SJCRH30 (cell line): ENCODE measurements at places on chromosomes 6 and 20. TPM values are rescaled to one million over a fixed set of nuclear protein-coding genes. Genes with fewer than 3 reads are reported as not detected.
A peak's percentile ranks its signal among the peaks of the same experiment; 100 is the strongest.

- DNase-seq, result peak; percentile 47
These were observed 8.8 kb upstream of the RSPH3 start for GRCh38 chr6:159008656-159009288.

DNA sequence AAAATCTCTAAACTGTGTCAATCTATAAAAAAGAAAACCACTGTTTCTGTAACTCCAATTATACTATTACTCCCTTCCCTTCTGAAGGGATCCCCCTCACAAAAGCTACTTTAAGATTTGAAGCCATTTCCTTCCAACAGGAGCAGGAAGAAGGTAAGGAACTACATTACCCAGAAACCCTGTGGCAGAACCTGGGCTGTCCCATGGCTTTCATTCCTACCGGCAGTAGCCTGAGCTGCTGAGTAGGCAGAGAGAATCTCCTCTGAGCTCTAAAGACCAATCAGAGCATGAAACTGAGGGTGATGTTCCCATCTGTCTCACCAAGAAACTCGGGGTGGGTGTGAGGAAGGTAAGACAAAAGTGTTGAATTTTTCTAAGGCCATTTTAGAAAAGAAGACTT lies 108.0 kb upstream of the LRFN2 start:
- no peak for DNase-seq

WFDC10B gene
- not detected in 2 replicates for total RNA-seq

GRCh38 chr6:108451816-108452215 lies 108.9 kb upstream of the FOXO3 start:
- no peak for DNase-seq

DNA sequence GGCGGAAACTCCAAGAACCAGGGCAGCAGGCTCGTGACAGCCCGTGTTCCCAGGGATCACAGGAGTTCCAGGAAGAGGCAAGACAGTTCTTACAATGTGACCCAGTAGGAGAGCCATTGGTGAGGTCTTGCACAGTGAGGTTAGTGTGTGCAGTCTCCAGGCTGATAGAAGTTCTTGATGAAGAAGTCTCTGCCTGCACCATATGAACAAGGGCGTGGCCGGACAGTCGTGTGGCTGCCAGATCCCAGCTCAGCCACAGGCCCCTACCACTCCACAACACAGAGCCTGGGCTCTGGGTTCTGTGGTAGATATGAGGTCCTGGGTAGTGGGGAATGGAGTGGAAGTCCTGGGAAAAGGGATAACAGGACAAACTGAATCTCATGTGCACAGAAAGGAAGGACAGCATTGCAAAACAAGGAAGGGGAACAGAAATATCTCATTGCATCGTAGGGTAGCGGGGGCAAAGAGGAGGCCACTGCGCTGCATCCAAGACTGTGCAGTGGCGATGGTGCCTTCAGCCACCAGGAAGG lies 65.2 kb downstream of the STX11 start:
- DNase-seq, result peak; percentile 68

DNA sequence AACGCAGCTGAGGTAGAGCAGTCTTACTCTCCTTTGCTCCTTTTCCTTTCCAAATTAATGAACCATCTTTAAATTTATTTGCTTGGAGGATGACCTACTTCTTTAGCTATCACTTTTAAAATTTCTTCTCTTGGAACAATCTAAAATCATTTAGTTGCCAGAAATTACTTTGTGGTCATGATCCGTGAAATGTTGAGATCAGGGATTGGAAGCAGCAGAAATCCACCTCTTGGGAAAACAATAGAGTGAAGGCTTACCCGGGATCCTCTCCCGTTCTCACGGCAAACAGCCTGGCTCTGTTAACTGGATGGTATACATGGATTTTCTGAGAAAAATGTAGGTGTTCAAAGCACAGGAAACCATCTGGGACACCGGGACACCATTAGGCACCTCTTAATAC lies 7.7 kb downstream of the AKAP12 start:
- no peak for DNase-seq

GRCh38 chr20:40414843-40415615 lies 274.0 kb downstream of the MAFB start:
- DNase-seq, result no peak

- DNase-seq, result no peak
These were observed 99.2 kb upstream of the RREB1 start for GRCh38 chr6:7008451-7008988.

IMPG1 gene
- 0.25 and 0.65 TPM in 2 replicates for total RNA-seq

GRCh38 chr6:12286373-12287110 lies 3.6 kb upstream of the EDN1 start:
- no peak for DNase-seq

GRCh38 chr20:14055127-14055742 lies 59.9 kb downstream of the MACROD2 start:
- DNase-seq, result peak; percentile 32

DNA sequence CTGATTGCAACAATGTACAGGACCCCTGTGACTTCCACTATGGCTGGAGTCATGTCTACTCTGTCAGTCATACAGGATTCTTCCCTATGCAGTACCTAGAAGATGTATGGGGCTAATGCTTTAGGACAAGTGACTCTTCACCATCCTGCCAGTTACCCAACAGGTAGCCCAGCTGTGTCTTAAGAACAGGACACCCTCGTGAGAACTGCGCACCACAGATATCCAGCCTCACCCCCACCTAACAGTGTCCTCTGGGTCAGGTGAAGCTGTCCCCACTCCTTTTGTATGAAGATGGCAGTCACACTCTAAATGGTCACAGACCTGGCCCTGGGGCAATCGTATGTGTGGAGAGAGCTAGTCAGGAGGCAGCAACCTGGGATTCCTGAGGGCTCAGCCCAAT lies 191.6 kb downstream of the C6orf118 start:
- DNase-seq, result no peak

GRCh38 chr6:79635232-79635543 lies 4.1 kb downstream of the SH3BGRL2 start:
- DNase-seq, result no peak

DNA sequence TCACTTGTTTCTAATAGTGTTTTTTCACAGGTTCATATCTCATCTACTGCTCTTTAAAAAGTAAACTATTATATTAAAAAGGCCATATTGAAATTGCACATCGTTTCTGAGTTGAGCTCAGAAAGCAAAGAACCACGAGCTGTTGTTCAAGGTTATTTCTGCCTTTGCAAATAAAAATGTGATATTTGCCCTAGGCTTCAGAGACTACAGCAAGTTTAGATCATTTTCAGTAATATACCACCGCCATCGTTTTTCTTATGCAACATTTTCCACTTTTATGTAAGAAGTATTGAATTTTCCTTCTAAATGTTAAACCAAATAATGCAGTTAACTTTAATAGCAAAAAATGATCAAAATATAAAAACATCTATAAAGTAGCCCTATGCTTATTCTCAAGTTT lies 71.1 kb downstream of the DST start:
- no peak for DNase-seq

- no peak for DNase-seq
These were observed 115.1 kb downstream of the JAG1 start for GRCh38 chr20:10558635-10559187.

SOX18 gene
- total RNA-seq, result 0.13 and 0.14 TPM in 2 replicates

DNA sequence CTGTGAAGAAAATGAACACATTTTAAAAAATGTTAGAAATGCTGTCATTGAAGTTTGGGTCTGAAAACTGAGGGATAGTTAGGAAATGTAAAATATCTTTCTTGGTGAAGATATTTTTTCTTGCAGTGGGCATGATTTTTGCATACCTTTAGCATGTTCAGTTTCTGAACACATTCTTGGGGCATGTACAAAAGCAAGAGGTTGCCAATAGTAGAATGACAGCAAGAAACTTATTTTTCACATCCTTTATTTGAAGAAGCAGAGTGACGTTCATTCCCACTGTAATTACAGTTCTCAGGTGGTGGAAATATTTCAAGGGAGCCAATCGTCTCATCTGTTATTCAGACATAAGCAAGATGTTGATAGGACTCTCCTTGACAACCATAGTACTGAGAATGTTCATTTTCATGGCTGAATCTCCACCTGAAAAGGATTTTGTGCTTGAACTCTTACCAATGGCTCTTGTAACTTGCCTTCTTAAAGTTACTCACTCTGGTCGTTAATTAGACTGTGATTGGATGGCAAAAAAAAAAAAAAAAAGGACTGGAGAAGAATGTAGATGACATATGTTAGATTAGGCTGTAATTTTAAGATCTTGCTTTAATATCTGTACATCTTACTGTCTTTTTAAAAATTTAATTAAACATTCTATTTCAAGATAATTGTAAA lies 74.4 kb downstream of the DOK5 start:
- DNase-seq, result no peak

- DNase-seq, result no peak
These were observed 130.0 kb downstream of the FOXC1 start for GRCh38 chr6:1739680-1740079.

LY6G6F gene
- not detected in 2 replicates for total RNA-seq

DNA sequence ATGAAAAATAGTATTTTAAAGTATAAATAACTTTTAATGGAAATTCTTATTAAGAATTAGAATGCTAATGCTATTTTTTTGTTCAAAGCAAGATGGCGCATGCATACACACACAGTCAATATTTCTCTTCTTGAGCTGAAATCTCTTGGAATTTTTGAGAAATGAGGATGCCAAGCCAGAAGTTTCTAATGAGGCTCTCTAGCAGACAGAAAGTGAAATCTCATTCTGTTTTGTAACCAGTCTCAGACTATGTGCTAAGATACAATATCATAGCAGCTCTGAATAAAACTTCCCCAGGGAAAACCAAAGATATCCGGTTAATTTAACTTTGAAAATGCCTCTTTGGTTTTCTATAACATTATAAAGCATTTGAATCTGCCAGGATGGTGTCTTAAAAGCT lies 97.2 kb upstream of the HDAC2 start:
- no peak for DNase-seq

GRCh38 chr20:51651921-51652549 lies 109.5 kb upstream of the NFATC2 start:
- no peak for DNase-seq

DNA sequence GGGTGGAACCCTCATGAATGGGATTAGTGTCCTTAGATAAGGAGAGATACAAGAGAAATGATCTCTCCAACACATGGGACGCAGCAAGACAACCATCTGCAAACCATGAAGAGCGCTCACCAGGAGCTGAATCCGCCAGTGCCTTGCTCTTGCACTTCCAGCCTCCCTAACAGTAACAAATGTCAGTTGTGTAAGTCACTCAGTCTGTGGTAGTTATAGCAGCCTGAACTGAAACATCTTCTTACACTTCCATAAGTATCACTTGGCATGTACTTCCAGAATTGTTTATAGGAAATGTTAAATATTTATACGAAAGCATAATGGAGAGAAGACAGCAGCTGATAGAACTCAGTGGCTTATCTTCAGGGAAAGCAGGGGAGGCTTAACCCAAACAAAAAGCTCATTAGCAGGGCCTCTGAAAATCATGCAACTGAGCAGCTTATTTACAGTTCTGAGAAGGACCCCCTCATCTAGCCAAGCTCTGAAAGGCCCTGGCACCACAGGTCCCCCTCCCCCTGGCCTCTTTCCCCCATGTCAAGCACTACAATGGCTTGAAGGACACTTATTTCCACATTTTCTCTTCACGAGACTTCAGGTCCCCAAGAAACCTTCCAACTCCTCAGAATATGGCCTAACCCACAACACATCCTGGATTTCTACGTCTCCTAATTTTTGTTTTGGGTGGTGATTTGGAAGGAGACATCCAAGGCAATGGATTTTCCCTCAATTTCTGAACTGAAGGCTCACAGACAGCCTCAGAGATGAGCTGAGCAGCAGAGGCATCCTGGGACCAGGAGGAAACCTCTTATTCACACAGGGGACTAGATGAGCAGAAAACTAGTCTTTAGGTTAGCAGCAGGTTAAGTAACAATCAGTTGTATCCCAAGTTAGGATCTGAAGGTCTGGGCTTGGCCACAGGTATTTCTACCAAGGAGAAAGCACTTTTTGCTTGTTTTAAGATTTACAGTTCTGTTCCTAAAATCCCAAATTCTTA lies 49.1 kb downstream of the GCLC start:
- DNase-seq, result no peak

- no peak for DNase-seq
These were observed 10.3 kb downstream of the ARHGAP18 start for GRCh38 chr6:129699659-129700058.

DNA sequence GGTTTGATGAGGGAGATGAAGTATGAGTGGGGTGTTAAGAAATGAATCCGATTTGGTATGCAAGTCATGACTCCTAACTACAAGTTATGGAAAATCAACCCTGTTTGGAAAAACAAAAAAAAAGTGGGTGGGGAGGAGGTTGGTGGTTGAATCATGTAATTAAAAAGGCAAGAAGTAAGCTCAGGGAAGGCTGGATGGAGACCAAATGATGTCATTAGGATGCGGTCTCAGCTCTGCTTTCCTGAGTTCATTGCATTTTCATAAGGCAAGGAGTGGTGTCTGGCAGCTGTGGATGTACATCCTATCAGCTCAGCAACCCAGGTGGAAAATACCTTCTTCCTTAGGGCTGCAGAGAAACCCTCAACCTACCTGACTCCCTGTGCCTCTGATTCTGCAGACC lies 60.4 kb upstream of the AKAP12 start:
- DNase-seq, result no peak

SLC35D3 gene
- 0.05 and 0.06 TPM in 2 replicates for total RNA-seq
